Stimulated activated CD4-positive, alpha-beta T cell treated with anti-CD3 and anti-CD28 coated beads, Interleukin-12 subunit alpha, Interleukin-12 subunit beta, amount 100 ng/mL, for 48 hours (primary cell): ENCODE measurements at places on chromosomes 3 and 15.

DNA sequence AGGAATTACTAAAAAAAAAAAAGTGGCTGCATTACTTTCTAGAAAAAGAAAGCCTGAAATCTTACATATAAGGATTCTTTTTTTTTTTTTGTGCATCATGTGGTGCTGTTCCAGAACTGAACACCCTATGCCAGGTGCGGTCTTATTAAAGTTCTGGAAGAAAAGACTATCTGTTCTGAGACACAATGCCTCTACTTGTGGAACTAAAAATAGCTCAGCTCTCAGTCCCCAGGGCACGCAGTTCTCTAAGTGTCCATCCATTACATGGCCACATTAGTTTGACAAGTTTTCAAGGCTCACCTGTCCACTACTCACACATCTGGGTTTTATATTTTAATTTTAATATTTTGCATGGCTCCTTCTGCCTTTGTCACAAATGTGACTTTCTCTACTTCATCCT is 126.6 kb upstream of the ADAMTS9 start:
- no peak for DNase-seq

DNA sequence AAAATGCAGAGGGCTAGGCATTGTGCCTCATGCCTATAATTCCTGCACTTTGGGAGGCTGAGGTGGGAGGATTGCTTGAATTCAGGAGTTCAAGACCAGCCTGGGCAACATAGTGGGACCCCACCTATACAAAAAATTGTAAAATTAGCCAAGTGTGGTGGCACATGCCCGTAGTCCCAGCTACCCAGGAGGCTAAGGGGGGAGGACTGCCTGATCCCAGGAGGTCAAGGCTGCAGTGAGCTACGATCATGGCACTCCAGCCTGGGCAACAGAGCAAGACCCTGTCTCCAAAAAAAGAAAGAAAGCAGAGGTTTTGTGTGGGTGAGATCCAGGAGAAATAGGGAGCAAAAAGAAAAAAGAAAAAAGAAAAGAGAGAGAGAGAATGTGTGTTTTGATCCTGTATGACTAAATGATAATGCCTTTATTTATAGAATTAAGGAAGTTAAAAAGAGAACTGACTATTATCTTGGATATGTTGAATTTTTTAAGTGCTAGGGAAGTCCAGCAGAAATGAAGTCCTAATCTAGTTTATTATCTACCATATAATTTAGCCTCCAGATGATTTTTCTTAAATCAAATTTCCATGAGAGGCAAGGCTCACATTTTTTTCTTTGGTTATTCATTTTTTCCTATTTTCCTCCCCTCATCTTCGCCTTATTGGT is 4.8 kb downstream of the TTBK2 start:
- DNase-seq, result no peak

DNA sequence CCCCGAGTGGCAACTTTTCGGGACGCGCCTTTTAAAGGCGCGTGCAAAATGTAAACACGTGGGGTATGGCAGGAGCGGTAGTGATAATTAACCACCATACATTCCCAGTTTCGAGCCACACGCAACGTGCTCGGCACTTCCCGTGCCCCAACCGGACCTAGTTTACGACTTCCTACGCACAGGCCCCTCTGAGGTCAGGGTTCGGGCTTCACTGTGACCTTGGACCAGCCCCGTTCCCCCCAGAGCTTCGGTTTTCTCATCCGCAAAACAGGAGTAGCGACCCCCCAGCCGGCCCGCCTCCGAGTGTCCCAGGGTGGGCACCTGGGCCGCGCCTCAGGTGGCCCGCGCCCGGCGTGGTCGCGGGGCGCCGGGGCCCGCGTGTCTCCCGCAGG is 451 bp downstream of the CHCHD4 start:
- peak; percentile 51 for DNase-seq

DNA sequence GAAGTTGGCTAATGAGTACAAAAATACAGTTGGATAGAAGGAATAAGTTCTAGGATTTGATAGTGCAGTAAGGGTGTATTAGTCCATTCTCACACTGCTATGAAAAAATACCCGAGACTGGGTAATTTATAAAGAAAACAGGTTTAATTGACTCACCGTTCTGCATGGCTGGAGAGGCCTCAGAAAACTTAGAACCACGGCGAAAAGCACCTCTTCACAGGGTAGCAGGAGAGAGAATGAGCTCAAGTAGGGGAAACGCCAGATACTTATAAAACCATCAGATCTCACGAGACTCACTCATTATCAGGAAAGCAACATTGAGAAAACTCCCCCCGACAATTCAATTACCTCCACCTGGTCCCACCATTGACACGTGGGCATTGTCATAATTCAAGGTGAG is 483.3 kb downstream of the TUSC7 start:
- no peak for DNase-seq

GRCh38 chr15:25501828-25502446 is 63.1 kb upstream of the UBE3A start:
- no peak for DNase-seq

GRCh38 chr3:20079621-20080020 is 39.4 kb downstream of the KAT2B start:
- no peak for DNase-seq

GRCh38 chr15:89197503-89197971 is 23.8 kb downstream of the RLBP1 start:
- DNase-seq, result no peak

DNA sequence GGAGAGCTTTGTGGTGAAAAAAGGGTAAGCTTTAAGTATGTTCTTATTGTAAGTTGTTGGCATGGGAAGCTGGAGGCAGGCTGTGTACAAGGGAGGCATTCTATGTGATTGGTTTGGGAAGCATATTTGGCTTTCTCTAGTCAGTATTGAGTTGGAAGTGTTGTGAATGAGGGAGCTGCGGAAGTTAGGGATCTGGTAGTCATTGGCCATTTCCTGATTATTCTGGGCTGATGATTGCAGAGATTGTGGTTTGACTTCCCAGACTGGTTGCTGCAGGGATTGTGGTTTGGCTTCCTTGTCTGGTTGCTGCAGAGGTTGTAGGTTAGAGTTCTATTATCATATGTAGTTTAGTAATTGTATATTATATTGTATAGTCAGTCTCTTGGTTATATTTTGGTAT is 21.0 kb downstream of the STXBP5L start:
- no peak for DNase-seq

- no peak for DNase-seq
These were observed 364.9 kb downstream of the NAALADL2 start for GRCh38 chr3:175224051-175224450.

DNA sequence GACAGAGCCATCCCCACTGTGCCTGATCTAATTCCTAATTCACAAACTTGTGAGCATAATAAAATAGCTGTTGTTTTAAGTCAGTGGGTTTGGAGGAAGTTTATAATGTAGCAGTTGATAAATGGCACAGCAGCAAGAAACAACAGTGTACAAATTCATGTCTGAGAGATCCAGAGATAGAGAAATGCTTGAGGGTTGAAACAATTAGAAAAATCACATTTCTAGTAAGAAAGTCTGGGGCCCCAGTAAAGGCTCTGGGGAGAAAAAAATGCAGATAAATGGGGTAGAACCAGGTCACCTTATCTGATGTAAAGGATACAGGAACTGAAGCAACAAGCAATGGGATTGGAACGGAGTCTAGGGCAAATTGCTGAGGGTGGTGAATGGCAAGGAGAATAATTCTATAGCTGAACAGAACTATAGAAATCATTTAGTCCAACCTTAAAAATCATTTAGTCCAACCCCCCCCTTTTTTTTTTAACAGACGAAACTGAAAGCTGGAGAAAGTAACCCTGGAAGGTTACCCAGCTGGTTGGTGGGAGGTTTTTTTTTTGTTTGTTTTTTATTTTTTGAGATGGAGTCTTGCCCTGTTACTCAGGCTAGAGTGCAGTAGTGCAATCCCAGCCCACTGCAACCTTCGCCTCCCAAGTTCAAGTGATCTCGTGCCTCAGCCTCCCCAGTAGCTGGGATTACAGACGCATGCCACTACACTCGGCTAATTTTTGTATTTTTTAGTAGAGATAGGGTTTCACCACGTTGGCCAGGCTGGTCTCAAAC is 14.3 kb upstream of the SHQ1 start:
- no peak for DNase-seq

DNA sequence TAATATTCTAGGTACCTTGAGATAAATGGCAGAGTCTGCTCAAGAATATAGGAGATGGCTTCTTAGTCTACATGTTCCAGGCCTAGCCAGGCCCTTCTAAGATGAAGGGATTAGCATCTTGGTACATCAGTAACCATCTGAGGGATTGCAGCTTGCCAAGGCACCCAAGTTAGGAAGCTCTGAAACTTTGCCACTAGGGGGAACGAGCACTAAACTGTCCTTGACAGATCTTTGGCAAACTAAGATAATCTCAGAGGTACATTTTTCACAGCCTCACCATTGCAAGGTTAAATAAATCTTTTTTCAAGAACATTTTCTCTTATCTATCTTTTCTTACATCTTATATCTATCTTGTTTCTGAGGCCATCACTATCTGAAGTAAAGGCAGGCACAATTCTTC is 351.2 kb downstream of the RAP2B start:
- peak; percentile 0 for DNase-seq

DNA sequence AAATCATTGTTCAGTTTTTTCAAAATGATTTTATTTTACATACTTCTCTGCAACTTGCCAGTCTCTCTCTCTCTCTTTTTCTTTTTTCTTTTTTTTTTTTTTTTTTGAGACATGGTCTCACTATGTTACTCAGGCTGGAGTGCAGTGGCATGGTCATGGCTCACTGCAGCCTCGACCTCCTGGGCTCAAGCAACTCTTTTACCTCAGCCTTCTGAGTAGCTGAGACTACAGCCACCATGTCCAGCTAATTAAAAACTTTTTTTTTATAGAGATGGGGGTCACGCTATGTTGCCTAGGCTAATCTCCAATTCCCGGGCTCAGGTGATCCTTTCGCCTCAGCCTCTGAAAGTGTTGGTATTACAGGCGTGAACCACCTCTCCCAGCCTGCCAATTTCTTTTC is 12.1 kb upstream of the ARID3B start:
- no peak for DNase-seq

GRCh38 chr3:100971798-100972197 is 21.4 kb downstream of the ABI3BP start:
- no peak for DNase-seq

DNA sequence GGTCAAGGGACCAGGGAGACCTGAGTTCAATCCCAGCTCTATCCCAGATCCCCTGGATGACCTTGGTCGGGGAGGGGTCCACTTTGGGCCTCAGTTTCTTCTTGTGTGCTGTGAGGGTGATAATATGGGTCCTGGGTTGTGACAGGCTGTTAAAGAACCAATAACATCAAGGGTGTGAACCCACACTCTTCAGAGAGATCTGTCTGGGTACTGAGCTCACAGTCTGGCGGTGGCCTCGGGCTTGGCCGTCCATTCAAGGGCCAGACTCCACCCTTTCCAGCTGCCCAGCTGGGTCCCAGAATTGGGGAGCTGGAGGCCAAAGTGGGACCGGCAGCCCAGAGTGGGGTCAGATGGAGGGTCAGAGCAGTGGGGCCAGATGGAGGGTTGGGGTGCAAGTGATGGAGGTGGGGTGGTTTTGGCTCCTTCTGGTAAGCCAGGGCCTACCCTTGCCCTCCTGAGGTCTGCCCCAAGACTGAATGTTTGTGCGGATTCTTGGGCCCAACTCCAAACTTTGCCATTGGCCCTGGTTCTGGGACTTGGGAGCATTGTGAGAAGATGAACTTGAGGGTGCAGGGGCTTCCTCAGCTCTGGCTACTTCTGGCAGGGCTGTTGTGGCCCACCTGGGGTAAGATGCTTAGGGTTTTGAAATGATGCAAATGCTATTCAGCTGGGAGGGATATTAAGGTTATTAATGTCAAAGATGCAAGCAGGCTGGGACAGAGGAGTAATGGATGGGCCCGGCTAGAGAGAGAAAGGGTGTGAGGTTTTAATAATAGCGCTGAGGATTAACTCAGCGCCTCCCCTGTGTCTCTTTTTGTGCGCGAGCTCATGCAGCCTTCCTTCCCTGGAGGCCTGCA is 1.5 kb downstream of the CORO2B start:
- no peak for DNase-seq

GRCh38 chr15:96359616-96360521 is 29.4 kb downstream of the NR2F2 start:
- DNase-seq, result no peak

- no peak for DNase-seq
These were observed 49.4 kb downstream of the CPN2 start for GRCh38 chr3:194301730-194302129.

GRCh38 chr15:37100966-37101215 is 542 bp upstream of the MEIS2 start:
- DNase-seq, result no peak

DNA sequence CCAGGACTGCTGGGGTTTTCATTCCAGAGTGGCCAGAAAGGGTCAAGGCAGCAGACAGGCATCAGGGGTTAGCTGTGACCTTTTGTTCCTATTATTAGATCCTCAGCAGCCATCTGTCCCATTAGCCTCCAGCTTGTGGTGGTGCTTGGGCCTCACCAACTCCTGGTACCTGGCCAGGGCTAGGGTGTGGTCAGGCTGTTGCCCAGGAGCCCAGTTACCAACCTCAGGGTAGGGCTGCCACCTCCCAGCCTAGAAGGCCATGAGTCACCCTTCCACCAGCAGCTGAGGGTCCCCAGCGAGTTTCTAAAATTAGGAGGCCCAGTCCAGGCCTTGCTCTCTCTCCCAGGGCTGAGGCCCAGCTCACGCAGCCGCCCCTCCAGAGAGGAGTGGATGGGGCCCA is 12.2 kb downstream of the TMEM43 start:
- DNase-seq, result no peak

DNA sequence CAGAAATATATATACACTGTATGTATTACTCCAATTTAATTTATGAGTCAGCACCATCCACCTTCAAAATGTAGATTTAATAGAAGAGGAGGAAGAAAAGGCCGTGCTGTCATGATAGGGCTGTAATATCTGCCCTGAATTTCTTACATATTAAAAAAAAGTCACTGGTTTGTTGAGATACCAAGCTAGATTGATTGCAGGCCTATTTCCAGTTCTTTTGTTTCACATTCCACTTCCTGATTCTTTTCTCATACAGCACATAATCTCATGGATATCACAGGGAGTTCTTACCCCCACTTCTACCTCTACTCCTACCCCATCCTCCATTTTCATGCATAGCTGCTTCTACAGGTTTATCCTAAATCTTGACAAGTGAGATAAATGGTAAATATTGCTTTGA is 290.3 kb downstream of the ZBTB20 start:
- no peak for DNase-seq
